ENCODE measurements at places on chromosomes 16 and 17. TPM values are rescaled to one million over a fixed set of nuclear protein-coding genes. Genes with fewer than 3 reads are reported as not detected.

DNA sequence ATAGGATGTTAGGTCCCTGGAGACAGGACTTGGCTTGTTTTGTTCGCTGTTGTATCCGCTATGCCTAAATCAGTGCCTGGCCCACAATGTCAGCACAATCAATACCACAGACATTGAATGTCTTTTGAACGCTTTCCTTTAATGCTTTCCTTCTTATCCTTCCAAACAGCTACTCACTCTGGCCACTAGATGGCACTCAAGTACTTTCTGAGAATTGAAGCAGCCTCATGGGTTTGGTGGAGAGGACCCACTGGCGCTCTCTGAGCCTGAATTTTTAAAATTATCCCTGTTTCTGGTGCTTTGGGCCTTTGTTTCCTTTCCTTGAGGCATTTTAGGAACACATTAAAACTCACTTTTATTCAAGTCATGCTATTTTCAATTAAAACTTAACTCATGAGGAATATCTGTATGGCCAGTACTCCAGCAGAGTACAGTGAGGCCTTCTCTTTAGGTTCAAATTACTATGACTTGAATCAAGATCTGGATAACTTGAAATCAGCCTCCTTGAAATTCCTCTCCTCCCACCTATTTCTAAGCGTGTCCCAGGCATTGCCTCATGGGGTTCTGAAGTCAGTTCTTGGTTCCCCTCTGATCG is 3.2 kb upstream of the NLRP1 start:
- H3K4me3 ChIP-seq: no peak overlapping the region
- no peak overlapping the region for H3K27ac ChIP-seq
- no peak for DNase-seq
- H3K27me3 ChIP-seq: peaks cover 17% of the 10 kb centered on the region
- no peaks in the 10 kb centered on the region for H3K36me3 ChIP-seq

DNA sequence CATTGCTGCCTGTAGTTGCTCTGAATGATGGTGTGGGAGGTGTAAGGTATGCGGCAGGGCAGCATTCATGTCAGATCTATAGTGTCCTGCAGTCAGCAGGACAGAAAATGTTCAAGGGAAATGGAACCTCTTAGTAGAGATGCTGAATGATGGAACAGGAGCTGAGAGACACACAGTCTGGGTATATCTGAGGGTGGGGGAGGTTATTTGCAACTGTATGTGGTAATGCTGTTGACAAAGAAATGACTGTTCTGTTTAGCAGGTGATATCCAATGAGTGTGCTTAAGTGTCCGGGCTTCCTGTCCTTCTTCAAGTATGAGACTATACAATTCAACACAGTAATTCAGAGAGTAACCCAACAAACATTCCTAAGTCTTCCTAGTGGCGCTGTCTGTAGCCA is 46.6 kb downstream of the STH start:
- H3K36me3 ChIP-seq: no peaks in the 10 kb centered on the region
- no peak for DNase-seq
- no peaks in the 10 kb centered on the region for H3K27me3 ChIP-seq
- peaks cover 31% of the 10 kb centered on the region for H3K4me1 ChIP-seq
- H3K4me3 ChIP-seq: no peak overlapping the region
- H3K27ac ChIP-seq: peak overlapping the region; percentile 25

DNA sequence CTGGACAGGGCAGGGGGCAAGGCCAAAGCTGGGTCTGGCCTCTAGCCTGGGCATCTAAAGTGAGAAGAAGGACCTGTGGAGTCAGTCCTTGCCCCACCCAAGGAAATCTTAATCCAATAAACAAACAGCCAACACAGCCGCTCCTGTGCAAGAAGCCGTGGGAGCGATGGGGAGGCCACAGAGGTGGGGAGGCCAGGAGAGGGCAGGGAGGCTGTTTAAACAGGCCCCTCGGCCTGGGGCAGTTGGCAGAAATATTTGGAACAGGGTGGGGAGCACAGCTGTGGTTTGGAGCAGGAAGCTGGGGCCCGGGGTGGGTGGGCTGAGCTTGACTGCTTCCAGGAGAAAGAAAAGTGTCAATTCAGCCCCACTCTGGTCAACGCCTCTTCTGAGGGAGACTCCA is 5.3 kb downstream of the ZNF385C start:
- no peak overlapping the region for H3K4me3 ChIP-seq
- no peak overlapping the region for H3K27ac ChIP-seq
- DNase-seq: no peak
- no peaks in the 10 kb centered on the region for H3K36me3 ChIP-seq

DNA sequence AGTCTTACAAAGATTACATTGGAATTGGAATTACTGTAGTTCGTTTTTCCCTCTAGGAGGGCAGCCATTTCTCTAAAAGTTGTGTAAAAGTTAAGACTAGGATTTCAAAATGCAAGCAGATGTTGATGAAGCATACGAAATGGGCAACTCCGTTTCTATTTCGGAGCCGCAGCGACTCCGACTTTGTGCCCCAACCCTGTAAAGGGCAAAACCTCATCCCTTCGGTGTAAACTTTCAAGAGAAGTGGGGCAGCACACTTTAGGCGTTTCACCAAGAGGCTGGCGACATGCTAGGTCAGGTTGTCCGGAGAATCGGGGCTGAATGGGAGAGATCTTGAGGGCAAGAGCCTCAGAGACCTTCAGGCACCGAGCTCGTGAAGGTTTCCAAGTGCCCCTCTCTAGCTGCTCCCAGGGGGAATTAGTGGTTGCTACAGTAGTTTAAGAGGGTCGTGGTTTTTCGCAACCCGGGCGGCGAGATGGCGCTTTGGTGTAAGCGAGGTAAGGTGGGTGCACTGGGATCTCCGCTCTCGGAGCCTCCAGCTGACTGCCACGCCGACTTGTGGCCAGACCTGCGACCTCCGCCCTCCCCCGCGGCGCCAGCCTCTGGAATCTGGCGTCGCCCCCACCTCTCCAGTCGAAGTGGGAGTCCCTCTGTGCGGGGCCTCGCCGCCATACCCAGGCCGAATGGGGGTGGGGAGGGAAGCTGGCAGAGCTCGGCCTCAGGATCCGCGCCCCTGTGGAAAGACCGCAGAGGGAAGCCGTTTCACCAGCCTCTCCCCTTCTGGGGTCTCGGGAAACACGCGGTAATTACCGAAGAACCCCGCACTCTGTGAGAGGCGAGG is 1.0 kb upstream of the HEXIM2 start:
- DNase-seq: peak; percentile 89
- peak overlapping the region; percentile 95 for H3K27ac ChIP-seq

Gene CD300LG
- polyA plus RNA-seq: 1.3 TPM

DNA sequence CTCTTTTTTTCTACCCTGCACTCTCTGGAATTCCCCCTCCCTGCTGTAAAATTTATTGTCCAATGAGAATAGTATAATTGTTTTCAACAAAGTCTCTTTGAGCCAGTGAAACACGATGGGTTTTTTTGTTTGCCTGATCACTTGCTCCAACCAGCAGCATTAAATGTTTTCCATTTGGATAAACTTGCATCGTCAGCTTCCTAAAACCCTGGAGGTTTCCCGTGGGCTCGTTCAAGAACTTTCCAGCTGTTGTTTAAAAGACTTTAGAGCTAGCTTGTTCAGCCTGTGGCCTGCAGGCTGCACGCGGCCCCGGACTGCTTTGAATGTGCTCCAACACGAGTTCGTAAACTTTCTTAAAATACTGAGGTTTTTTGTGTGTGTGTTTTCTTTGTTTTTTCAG is 14.9 kb downstream of the NAGPA start:
- no peaks in the 10 kb centered on the region for H3K27me3 ChIP-seq
- DNase-seq: no peak
- H3K36me3 ChIP-seq: no peaks in the 10 kb centered on the region

Gene KRTAP2-1
- polyA plus RNA-seq: not detected

Gene NPIPA8
- polyA plus RNA-seq: 1.4 TPM

DNA sequence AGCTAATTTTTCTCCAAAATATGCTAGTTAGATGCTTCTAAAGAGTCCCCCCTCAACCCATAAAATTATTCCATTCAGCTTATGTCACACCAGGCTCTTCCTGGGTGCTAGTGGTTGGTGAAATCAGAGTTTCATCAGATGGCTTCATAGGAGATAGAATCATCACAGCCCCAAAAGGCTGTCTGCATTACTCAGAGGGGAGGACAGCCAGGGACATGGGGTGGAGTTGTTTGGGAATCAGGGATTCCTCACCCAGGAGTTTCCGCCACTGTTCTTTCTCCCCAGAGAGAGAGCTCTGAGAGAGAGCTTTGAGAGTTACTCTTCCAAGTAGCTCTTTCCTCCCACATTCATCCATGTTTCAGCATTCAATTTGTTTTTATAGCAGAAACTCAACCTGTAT is 288 bp upstream of the KRT34 start:
- no peaks in the 10 kb centered on the region for H3K4me1 ChIP-seq
- H3K36me3 ChIP-seq: no peaks in the 10 kb centered on the region
- H3K27me3 ChIP-seq: no peaks in the 10 kb centered on the region
- H3K4me3 ChIP-seq: no peak overlapping the region
- H3K27ac ChIP-seq: no peak overlapping the region
